HFFc6 (cell line): ENCODE measurements at places on chromosomes 4 and X.
A peak's percentile ranks its signal among the peaks of the same experiment; 100 is the strongest.

DNA sequence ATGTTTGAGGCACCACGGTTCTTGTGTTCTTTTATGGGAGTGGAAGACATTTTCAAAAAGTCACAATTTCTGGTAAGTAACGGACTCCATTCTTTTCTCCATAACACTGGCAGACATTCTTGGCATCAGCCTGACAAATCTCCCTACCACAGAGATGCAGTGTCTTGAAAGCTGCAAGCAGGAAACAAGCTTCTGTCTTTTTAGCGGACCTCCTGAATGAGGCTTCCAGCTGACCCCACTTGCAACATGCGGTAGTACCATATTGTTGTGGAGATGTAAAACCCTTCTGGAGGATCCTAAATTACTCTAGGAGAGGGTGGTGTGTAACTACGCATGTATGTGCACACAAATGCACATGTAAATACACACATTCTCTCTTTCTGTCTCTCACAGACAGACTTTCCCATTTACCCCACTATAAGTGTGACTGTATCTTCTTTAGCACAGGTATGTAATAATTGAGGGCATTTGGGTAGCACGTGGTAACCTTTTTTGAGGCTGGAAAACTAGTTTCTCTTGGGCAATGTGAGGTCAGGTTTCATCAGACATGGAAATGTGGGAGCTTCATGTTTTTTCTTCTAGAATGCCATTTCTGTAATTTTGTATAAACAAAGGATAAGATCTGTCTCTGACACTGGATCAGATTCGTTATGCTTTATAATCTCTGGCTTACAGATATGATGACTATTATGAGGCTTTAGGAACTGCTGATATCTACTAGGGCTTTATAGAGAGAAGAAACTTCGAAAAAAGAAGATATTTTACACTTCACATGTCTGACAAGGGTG, 130.1 kb downstream of the MGST2 start:
- DNase-seq = peak; percentile 2
- no peak overlapping the region for H3K4me3 ChIP-seq
- H3K4me1 ChIP-seq = peaks cover 19% of the 10 kb centered on the region
- H3K27ac ChIP-seq = no peak overlapping the region
- H3K36me3 ChIP-seq = no peaks in the 10 kb centered on the region

DNA sequence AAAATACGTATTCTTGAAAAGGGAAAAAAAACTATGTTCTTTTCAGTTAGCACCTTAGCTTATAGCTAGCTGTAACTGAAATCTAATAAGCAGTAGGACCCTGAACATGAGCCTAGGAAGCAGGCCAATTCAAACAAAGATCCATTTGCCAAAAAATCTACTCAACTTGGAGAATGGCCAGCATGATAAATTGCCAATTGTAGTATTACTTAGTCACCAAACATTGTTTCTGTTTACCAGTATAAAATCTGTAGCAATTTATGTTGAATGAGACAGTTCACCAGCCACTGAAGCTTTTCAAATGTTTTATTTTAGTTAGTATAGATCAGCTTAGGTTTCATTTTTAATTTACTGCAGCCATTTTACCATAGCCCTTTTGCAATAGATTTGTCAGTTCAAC, 323.6 kb upstream of the DIPK2B start:
- H3K27ac ChIP-seq = peak overlapping the region; percentile 28; the same call in 1 of the 2 replicates
- H3K36me3 ChIP-seq = peaks cover 25% of the 10 kb centered on the region
- peak; percentile 48 for DNase-seq
- no peaks in the 10 kb centered on the region; the same call in 1 of the 2 replicates for H3K27me3 ChIP-seq
- H3K4me3 ChIP-seq = no peak overlapping the region

DNA sequence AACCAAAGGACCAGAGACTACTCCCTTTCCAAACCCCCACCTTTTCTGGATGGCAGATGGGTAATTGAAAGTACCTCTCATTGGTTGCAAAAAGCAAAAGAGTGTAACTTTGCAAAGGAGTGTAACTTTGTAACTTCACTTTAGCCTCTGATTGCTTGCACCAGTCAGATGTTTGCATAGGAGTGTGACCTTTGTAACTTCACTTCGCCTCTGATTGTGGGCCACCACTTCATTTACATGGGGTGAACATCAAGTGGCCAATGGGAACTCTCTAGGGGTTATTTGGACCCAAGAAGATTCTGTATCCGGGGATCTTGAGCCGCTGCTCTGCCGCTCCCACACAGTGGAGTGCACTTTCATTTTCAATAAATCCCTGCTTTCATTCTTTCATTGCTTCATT, 9.9 kb upstream of the SLC25A43 start:
- H3K4me3 ChIP-seq = no peak overlapping the region
- H3K27ac ChIP-seq = no peak overlapping the region
- peaks cover 10% of the 10 kb centered on the region; the same call in 1 of the 2 replicates for H3K4me1 ChIP-seq
- H3K27me3 ChIP-seq = no peaks in the 10 kb centered on the region
- DNase-seq = no peak

GRCh38 chrX:96982161-96982560, 98.5 kb downstream of the RPA4 start:
- H3K36me3 ChIP-seq = no peaks in the 10 kb centered on the region
- DNase-seq = no peak
- no peak overlapping the region for H3K27ac ChIP-seq
- peaks cover 4% of the 10 kb centered on the region for H3K4me1 ChIP-seq

DNA sequence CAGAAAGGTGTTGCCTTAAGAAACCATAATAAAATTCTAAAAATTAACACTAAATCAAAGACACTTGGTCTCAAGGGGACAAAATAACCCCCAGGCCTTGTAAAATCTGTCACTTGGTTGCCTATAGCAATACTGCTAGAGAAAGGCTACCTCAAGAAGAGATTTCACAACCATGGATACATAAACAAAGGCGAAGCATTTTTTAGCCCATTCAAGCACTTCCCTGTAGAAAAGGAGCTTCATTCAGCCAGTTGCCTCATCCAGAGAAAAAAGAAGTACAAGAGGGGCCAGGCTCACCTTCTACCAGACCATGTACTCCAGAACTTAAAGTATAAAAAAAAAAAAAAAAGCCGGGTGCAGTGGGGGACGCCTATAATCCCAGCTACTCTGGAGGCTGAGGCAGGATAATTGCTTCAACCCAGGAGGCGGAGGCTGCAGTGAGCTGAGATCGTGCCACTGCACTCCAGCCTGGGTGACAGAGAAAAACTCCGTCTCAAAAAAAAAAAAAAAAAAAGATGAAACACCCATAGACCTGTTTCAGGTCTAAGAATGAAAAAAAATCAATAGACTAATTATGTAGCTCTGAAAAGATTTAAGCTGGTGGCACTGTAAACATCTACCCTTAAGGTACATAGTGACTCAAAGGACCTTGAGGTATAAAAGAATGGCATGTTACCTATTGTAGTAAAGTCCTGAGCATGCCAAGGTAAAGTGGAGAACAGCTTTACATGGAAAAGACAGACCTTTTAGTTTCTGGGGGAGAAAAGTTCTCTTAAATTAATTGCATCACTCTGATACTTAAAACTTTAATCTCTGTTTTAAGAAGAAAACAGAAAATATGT, 18.0 kb downstream of the RUFY3 start:
- no peaks in the 10 kb centered on the region for H3K36me3 ChIP-seq
- H3K4me3 ChIP-seq = no peak overlapping the region
- no peak overlapping the region for H3K27ac ChIP-seq
- H3K4me1 ChIP-seq = peaks cover 42% of the 10 kb centered on the region

DNA sequence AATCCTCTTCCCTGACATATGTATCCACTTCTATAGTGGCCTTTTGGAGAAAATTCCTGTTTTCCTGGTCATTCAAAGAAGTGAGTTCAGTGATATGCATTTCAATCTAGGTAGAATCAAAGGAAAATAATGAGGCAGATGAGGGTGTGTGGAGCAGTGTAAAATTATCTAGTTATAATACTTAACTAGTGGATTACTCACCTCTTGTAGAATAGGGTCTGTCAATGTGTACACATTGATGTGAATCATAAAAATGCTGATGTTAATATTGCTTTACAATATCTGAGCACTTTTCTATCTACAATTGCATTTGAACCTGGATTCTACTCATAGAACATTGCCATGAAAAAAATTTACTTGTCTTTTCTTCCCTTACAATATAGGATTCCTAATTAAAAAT, 293.5 kb downstream of the GBA3 start:
- no peak overlapping the region for H3K27ac ChIP-seq
- no peaks in the 10 kb centered on the region for H3K4me1 ChIP-seq
- H3K27me3 ChIP-seq = no peaks in the 10 kb centered on the region
- H3K4me3 ChIP-seq = no peak overlapping the region
- no peak for DNase-seq

DNA sequence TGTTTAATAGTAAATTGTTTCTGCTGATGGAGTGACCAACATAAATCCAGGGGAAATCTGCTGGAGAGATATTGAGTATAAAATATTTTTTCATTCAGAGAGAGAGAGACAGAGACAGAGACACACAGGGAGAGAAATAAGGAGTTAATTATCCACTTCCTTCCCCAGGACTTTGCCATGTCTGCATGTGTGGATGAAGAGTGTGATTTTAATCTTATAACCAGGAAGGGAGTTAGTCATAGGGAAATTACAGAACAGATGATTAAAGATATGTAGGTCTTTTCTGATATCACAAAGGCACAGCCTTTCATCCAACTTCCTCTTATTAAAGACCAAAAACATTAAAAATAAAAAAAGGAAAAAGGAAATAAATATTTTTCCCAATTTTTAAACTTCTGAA, 526.3 kb downstream of the SPRY1 start:
- no peak overlapping the region for H3K4me3 ChIP-seq
- DNase-seq = no peak
- H3K36me3 ChIP-seq = no peaks in the 10 kb centered on the region
- no peak overlapping the region; the same call in 1 of the 2 replicates for H3K27ac ChIP-seq
- H3K27me3 ChIP-seq = no peaks in the 10 kb centered on the region

- DNase-seq = no peak
- peaks cover 20% of the 10 kb centered on the region for H3K27me3 ChIP-seq
- 0 out of 2 replicates have a peak, but pooled peaks cover 4% of the 10 kb centered on the region for H3K4me1 ChIP-seq
- peak overlapping the region; percentile 24; the same call in 1 of the 2 replicates for H3K27ac ChIP-seq
- peaks cover 42% of the 10 kb centered on the region for H3K36me3 ChIP-seq
Observed at GRCh38 chr4:118718511-118719170, 33.4 kb downstream of the METTL14 start.

DNA sequence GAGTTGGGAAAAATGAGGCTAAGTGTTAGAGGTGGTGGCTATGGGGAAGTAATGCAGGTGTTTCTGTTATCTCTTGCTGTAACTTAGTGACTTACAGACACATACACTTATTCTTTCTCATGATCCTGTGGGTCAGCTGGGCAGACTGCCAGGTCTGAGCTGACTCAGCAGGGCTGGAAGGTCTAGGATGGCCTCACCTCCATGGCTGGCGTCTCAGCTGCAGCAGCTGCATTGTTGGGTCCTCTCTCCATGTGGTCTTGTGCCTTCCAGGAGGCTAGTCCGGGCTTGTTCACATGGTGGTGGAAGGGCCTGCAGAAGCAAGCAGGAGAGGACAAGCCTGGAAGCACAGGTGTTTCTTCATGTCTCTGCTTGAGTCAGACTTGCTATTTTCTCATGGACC, 172.7 kb downstream of the NHS start:
- H3K4me3 ChIP-seq = no peak overlapping the region
- H3K36me3 ChIP-seq = no peaks in the 10 kb centered on the region
- H3K27ac ChIP-seq = peak overlapping the region; percentile 67
- H3K4me1 ChIP-seq = peaks cover 34% of the 10 kb centered on the region

DNA sequence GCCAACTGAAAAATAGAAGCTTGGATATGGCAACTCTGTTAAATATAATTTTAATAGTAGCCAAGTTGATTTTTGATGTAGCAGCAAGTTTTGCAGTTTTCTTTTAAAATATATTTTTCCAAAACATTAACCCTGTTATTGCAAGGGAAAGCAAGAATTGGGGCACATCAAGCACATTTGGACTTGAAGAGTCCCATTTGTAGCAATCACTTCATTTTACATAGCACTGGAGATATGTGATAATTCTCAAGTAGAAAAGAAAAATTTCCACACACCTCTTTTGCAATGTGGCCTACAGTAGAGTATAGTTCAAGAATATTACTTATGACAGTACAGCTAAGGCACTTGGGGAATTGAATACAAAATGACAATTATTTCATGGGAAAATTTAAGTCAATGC, 1.9 kb upstream of the PPP4R3C start:
- no peak overlapping the region for H3K27ac ChIP-seq
- no peaks in the 10 kb centered on the region for H3K36me3 ChIP-seq
- H3K4me1 ChIP-seq = no peaks in the 10 kb centered on the region

GRCh38 chr4:38751341-38752010, 31.3 kb downstream of the TLR10 start:
- H3K36me3 ChIP-seq = peaks cover 9% of the 10 kb centered on the region; the same call in 1 of the 2 replicates
- H3K4me1 ChIP-seq = no peaks in the 10 kb centered on the region
- H3K27ac ChIP-seq = no peak overlapping the region
- H3K27me3 ChIP-seq = peaks cover 6% of the 10 kb centered on the region
- no peak overlapping the region for H3K4me3 ChIP-seq

DNA sequence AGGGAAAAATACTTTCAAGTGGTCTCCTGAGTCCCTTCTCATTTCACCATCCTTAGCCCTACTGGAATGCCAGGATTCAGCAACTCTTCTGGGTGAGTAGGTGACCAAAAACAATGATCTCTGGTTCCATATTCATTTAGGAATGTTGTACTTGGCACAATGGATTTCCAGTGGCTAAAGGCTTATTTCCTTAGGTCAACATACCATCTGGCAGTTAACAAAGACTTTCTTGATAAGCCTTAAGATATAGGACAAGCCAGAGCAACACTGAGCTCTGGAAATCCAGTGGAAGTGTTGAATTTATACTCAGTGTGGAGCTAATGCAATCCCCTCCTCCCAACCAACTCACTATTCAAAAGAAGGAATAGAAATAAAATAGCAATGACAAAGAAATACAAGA, 139.4 kb upstream of the EMCN start:
- no peak for DNase-seq
- no peak overlapping the region for H3K27ac ChIP-seq
- peaks cover under 1% of the 10 kb centered on the region; the same call in 1 of the 2 replicates for H3K27me3 ChIP-seq
- H3K36me3 ChIP-seq = no peaks in the 10 kb centered on the region

- no peak for DNase-seq
- no peak overlapping the region for H3K27ac ChIP-seq
- H3K4me3 ChIP-seq = no peak overlapping the region
- no peaks in the 10 kb centered on the region for H3K36me3 ChIP-seq
Observed at GRCh38 chrX:153649178-153649914, 2.3 kb downstream of the DUSP9 start.

- H3K4me3 ChIP-seq = no peak overlapping the region
- H3K27me3 ChIP-seq = no peaks in the 10 kb centered on the region
- H3K27ac ChIP-seq = no peak overlapping the region
- H3K4me1 ChIP-seq = peaks cover 33% of the 10 kb centered on the region
- H3K36me3 ChIP-seq = no peaks in the 10 kb centered on the region
- DNase-seq = no peak
Observed at GRCh38 chr4:27000820-27001219, 140.2 kb downstream of the STIM2 start.

DNA sequence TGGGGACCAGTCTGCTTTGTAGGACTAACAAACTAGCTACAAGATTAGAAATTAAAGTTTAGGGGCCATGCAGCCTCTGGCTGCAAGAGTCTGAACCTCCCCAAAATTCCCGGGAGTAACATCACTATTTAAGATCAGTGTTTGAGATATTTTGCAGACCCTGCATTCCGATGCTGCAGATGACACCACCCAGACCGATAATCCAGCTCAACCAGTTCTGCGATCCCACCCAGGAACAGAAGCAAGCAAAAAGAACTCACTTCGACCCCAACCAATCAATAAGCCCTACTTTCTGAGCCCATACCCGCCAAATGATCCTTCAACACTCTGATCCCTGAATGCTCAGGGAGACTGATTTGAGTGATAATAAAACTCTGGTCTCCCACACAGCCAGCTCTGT, 877.8 kb downstream of the FAT4 start:
- H3K36me3 ChIP-seq = no peaks in the 10 kb centered on the region
- H3K4me3 ChIP-seq = no peak overlapping the region
- H3K27ac ChIP-seq = no peak overlapping the region

- H3K36me3 ChIP-seq = peaks cover 27% of the 10 kb centered on the region
- H3K27ac ChIP-seq = no peak overlapping the region
- DNase-seq = no peak
- no peaks in the 10 kb centered on the region for H3K27me3 ChIP-seq
- H3K4me3 ChIP-seq = no peak overlapping the region
Observed at GRCh38 chr4:94253036-94253435, 45.4 kb downstream of the SMARCAD1 start.
